ENCODE measurements at places on chromosomes 6 and 20. TPM values are rescaled to one million over a fixed set of nuclear protein-coding genes. Genes with fewer than 3 reads are reported as not detected.

Gene SYNE1
- 34.1 TPM for polyA plus RNA-seq

GRCh38 chr6:138035070-138035469, 72.1 kb downstream of the PERP start:
- peaks cover 10% of the 10 kb centered on the region for H3K27me3 ChIP-seq
- no peaks in the 10 kb centered on the region for H3K36me3 ChIP-seq
- no peaks in the 10 kb centered on the region for H3K4me1 ChIP-seq
- H3K4me3 ChIP-seq = no peak overlapping the region
- no peak for DNase-seq

Gene C6orf163
- polyA plus RNA-seq = 0.43 TPM

- DNase-seq = no peak
- no peaks in the 10 kb centered on the region for H3K4me1 ChIP-seq
- no peak overlapping the region for H3K27ac ChIP-seq
- H3K36me3 ChIP-seq = no peaks in the 10 kb centered on the region
- no peaks in the 10 kb centered on the region for H3K27me3 ChIP-seq
Observed at GRCh38 chr20:40588891-40589290, 100.1 kb downstream of the MAFB start.

Gene HLA-DMB
- polyA plus RNA-seq = 0.19 TPM

Gene MTRF1L
- 8.1 TPM for polyA plus RNA-seq

Measured in IMR-90 (cell line).